CD4-positive, CD25-positive, alpha-beta regulatory T cell (primary cell): ENCODE measurements at places on chromosomes 1 and 21.

GRCh38 chr1:40646315-40646714, 19.2 kb downstream of the RIMS3 start:
- no peak for DNase-seq

- no peak for DNase-seq
Measured at GRCh38 chr1:239516579-239516978, 130.2 kb downstream of the CHRM3 start.

GRCh38 chr1:112687785-112688496, 13.5 kb downstream of the MOV10 start:
- no peak for DNase-seq

DNA sequence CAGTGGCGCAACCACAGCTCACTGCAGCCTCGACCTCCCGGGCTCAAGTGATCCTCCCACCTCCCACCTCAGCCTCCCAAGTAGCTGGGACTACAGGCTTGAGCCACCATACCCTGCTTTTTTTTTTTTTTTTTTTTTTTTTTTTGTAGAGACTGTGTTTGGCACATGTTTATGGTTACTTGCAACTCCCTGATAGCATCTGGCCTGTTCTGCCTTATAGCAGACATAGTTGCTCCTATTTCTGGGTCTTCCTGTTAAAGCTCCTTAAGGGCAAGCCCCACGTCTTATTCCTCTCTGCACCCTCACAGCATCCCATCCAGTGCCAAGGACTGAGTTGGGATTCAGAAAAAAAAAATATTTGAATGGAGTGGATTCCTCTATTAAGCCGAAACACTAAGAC, 17.1 kb upstream of the CNR2 start:
- DNase-seq: no peak

DNA sequence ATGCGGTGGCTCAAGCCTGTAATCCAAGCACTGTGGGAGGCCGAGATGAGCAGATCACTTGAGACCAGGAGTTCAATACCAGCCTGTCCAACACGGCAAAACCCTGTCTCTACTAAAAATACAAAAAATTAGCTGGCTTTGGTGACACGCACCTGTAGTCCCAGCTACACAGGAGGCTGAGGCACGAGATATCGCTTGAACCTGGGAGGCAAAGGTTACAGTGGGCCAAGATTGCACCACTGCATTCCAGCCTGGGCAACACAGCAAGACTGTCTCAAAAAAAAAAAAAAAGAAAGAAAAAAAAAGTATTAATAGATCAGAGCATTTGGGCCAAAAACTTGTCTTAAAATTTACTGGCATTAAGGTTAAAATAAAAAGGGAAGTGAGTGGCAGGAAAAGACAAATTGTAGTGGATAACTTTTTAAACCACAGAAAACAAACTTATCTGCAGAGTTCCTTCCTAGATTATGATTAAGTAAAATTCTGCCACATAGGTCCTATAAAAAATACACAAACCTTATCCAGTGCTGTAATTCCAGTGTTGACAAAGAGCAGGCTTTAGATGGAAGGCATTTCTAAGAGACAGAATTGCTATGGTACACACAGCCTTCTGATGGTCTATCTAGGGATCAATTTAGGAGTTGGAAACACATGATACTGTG, 53.3 kb downstream of the EIF4G3 start:
- no peak for DNase-seq

GRCh38 chr1:29756498-29756897, 520.2 kb downstream of the PTPRU start:
- no peak for DNase-seq

GRCh38 chr1:234437423-234438171, 41.4 kb downstream of the TARBP1 start:
- no peak for DNase-seq
